IMR-90 (cell line): ENCODE measurements at places on chromosomes 3 and 15. TPM values are rescaled to one million over a fixed set of nuclear protein-coding genes. Genes with fewer than 3 reads are reported as not detected.

Gene FOXB1
- not detected in 2 replicates for total RNA-seq

Gene SI
- total RNA-seq, result not detected in 2 replicates

Gene IMP3
- total RNA-seq, result 42.1 and 84.7 TPM in 2 replicates

DNA sequence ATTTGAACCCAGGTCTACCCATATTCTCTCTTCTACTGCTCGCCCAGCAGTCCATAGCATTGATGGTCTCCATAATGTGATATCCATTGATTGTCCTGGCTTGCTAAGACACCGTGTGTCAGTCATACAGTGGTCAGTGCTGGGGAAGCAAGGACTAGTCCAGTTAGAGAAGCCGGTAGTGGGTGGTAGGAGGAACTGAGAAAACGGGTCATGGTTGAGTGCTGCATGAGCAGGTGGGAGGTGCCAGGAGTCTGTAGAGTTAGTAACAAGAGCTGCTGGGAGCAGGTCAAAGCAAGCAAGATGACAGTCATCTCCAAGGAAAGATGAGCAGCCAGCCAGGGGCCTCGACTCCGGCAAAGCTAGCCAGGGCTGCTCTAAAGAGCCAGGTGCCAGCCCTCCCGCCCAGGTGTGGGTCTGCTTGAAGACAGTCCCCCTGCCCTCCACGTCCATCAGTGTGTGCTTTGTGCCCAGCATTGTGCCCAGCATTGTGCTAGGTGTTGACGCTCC lies 29.5 kb upstream of the USP3 start:
- no peak for DNase-seq

DNA sequence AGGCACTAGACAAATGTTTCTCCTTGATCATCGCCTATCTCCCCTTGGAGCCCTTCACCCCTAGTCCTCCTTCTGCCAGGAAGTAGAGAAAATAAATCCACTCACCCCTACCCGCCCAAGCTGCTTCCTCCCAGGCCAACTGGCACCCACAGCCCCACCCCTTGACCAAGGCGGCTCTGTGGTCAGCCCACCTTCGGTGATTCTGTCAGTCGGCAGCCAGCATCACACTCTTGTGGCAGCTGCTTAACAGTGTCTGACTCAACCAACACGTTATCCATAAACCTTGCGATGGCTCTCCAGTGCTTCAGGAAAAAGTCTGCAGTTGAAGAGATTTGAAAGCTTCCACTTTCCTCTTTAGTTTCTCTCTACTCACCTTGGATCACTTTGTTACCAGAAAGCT lies 7.6 kb downstream of the SHF start:
- no peak for DNase-seq

GRCh38 chr15:48710952-48711495 lies 65.5 kb upstream of the FBN1 start:
- DNase-seq, result no peak

DNA sequence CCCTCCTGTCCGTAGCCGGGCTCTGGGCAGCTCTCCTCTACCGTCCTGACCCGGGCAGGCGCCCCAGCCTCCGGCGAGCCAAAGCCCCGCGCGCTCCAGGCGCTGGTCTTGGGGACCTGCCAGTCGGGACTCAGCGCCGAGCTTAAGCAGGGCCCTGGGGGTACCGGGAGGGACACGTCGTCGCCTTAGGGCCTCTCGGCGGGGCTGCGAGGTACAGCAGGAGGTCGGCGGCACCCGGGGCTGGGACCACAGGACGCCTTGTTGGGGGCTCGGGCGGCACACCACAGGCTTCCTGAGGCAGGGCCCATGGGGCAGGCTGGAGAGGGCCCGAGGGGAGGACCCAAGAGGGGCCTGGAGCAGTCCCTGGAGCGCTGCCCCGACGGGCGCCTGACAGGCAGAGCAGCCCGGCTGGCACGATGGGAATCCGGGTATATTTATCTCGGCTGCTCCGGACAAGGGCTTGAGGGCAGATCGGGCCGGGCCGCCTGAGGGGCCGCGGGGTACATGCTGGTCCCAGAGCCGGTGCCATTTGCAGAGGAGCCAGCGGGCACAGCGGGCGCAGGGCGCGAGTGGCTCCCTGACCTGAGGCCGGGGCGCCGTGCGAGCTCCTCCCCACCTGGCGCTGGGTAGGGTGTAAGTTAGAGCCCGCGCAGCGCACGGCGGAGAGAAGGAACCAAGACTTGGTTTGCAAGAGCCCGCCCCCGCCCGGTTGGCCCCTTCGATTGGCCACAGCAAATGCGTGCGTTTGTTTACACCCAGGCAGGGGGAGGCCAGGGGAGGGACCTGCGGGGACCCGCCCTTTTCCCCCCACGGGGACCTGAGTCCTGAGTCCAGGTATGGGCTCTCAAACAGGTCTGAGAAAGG lies 574 bp downstream of the SLC38A3 start:
- no peak for DNase-seq

DNA sequence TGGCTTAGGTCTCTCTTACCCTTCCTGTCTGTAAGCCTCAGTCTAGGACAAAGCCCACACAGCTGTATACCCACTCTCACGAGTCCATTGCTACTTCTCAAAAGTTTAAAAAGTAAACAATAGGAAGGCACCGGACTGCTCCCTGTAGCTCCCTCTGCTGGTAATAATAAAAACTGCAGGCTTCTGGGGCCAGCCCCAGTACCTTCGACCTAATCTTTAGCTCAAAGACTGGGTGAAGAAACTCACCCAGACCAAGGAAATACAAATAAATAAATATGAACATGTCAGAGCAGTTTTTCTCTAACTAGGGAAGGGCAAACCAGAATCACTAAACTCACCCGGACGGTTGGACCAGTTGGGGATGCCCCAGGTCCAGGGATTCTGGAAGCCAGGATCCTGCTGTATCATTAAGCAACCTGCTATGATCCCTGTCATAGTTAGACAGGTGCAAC lies 5.0 kb downstream of the FAM219B start:
- peak; percentile 46 for DNase-seq
